Thymus (tissue), 14 donors: ENCODE measurements at places on chromosomes 16 and 17. TPM values are rescaled to one million over a fixed set of nuclear protein-coding genes. Genes with fewer than 3 reads are reported as not detected.

- DNase-seq = no peak
Observed at GRCh38 chr17:31802502-31802901, 56.5 kb downstream of the COPRS start.

- DNase-seq = no peak
Observed at GRCh38 chr16:65002265-65002664, 119.6 kb downstream of the CDH11 start.

DNA sequence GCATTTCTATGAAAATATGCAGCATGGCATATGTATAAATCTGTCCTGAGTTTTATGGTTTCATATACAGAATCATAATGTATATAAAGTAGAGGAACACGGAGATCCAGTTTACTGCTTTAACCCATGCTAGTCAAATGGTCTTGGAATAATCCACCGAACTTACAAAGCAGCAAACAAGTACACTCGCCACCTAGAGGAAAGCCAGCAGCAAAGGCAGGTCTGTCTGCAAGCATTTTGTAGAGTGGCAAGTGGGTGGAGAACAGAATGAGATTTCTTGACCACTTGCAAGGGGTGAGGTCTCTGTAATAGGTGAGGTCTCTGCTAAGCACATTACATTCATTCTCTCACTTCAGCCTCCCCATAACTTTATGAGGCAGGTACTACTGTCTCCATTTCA lies 308.3 kb downstream of the CA10 start:
- no peak for DNase-seq

DNA sequence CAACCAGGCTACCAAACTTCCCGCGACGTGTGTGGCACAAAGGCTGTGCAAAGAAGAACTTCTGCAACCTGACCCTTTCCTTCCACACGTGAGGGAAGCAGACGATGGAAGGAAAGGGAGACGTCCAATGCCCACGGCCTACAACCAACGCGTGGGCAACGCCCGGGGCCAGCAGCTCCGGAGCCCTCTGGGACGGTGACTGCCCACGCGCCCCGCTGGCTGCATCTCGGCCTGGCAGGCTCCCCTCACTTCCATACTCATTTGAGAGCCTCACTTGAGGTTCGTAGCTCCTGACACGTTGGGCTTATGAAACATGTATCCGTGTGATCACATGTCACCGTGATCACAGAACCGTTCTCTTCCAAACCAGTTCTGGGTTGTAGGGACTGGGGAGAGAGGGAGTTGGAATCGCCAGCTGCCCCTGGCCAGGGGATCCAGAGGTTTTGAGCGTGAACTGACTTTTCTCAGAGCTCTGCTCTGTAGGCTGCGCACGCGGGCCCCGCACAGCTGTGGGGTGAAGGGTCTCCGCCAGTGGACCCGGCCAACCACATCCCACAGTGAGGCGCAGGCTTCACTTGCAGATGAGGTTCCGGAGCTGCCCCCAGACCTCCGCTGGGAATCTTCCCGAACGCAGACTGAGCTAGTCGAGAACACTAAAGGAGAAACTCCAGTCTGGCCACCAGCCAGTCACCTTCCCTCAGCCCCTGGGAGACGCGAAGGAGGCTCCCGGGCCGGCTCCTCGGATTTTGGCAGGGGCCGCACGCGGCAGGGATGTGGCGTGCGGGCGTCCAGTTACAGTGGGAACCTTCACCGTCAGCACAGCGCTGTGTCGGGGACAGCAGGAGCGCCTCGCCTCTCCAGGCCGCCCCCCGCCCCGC lies 1.0 kb downstream of the LMF1 start:
- no peak for DNase-seq

DNA sequence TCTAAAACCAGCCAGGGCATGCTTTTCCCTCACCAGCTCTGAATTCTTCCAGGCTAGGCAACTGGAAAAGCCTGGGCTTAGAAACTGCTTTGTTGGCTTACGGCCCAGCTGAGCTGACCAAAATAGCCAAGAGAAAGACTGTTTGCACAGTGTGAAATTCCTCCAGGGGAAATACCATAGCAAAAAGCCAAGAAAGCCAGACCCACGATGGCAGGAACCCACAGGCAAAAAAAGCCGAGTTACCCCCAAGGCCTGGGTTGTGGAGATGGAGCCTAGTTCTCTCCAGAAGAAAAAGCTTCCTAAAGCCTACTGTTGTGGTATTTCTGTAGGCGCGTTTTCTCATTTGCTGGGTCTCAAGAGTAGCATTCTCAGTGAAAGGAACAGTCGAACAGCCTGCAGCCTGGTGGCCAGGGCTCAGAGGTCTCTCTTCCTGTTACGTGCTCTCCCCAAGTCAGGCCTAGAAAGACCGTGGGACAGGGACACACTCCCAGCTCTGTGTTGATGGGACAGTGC lies 9.2 kb downstream of the SP2 start:
- DNase-seq = no peak

Gene USP43
- total RNA-seq = 0.57 TPM

GRCh38 chr16:8346294-8346693 lies 244.0 kb downstream of the TMEM114 start:
- DNase-seq = no peak

DNA sequence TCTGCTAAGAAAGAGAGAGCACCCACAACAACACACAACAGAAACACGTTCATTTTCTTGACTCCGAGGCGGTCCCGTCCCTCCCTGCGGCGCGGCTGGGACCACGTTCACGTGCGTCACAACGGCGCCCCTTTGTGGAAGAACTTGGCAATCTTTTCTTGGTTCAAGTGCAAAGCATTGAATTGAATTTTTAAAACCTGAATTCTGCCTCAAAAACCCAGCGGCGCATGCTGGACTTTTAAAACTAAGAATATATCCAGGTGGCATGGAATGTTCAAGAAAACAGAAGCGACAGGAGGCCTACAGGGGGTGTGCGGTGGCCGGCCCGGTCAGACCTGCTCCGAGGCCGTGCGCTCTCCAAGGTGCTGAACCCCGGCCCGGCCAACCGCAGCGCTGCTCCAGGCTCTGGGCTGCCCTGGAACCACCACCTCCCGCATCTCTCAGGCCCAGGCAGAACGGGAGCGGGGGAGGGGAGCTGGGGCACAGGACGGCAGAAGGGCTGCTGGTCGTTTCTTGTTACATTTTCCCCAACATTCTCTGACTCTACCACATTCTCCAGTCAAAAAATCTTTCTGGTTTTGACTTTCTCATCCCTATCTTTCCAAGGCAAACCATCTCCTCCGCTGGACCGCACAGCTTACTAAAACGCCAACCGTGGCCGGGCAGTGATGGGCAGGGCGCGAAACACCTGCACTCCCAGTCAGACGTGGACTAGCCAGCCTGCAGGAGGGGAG lies 3.4 kb upstream of the HEXD start:
- DNase-seq = peak; percentile 54

Gene ELMO3
- 2.3 TPM for total RNA-seq

- no peak for DNase-seq
Observed at GRCh38 chr16:84292011-84292410, 2.7 kb upstream of the WFDC1 start.

DNA sequence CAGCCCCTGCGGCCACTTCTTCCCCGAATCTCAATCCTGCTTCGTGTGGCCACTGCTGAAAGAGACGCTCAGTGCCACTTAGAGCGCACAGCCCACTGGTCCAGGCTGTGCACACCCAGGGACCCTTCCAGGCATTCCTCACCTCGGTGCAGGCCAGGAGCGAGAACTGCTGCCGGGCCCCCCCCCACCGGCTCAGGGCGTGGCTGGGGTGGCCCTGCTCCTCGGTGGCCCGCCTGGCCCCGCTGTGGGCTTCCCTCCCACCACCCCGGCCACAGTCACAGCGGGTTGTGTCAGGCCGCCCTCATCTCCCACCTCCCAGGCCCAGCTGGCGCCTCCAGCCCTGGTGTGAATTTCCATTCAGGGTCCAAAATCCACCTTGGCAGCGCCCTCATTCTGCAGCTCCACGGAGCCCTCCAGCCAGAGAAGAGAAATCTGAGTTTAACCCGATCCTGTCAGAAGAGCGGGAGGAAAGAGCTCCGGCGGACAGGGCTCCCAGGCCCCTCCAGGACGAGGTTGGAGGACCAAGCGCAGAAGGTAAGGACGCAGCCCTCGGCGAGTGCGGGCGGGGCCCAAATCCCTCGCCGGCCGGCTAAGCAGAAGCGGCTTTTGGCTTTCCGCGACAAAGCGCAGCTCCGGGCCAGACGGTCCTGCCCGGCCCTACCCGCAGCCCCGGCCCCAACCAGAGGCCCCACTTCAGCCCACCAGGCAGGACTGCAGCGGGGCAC lies 12.0 kb downstream of the TBC1D16 start:
- DNase-seq = no peak

DNA sequence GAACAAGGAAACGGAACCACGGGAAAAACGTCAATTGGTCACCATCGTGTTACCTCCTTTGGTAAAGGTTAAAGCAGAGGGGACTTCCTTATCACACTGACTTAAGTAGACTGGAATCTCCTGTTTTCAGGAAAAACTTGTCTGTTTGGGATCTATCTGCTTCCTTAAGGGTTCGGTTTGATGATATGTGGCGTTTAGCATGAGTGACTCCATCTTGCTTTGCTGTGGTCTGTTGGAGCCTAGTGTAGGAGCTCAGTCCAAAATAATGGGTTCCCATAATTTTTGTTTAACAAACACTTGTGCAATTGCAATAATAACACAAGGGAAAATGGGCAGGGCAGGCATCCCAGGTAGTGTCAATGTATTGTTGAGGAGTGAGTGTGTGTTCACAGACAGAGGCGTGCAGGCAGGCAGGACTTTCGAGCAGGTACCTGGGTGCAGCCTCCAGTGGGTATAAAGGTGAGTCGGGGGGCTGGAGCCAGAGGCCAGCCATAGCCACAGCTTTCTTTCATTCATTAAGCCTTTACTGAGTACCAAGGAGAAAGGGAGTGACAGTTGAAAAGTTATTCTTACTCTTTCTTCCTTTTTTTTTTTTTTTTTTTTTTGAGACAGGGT lies 4.3 kb upstream of the ENGASE start:
- DNase-seq = no peak

Gene CEP20
- 32.1 TPM for total RNA-seq

Gene TBC1D3L
- 4.8 TPM for total RNA-seq

Gene TRIM25
- total RNA-seq = 18.2 TPM

DNA sequence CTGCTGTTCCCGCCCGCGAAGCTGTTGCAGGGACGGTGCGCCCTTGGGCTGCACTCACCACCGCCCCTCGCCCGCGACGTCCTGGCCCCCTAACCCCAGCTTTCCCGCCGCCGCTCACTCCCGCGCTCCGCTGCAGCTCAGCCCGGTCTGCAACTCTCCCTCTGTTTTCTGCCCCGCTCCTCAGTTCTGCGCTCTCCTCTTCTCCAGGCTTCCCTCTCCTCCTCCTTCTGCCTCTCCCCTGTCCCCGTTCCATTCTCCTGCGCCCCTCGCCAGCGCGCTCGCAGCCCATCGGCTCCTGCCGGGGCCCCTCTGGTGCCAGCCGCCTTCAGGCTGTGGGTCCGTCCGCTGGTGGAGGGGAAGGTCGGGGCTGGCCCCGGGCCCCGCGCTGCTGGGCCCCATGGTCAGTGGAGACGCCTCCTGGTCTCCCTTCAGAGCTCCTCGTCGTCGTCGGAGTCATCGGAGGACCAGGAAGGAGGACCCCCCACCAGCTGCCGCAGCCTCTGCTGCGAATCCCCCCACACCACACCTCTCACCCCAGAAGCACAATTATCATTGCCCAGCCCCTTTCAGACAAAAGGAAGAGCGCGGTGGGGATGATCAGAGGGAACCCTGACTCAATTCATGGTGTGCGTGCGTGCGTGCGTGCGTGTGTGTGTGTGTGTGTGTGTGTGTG lies 223.2 kb upstream of the FOXF1 start:
- no peak for DNase-seq

DNA sequence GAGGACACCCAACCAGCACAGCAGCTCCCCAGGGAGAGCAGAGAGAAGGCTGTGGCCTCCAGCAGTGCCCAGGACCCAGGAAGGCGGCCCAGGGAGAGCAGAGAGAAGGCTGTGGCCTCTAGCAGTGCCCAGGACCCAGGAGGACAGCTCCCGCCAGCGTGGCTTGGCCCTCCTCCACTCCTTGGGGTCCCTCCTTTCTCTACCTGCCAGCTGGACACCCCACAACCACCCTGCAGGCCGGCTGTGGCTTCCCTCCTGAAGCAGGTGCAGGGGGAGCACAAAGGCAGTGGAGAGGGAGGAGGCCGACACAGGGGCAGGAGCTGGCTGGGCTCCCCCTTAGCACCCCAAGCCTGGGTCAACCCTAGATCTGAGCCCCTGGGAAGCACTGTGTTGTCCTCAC lies 54.1 kb upstream of the FASN start:
- no peak for DNase-seq

DNA sequence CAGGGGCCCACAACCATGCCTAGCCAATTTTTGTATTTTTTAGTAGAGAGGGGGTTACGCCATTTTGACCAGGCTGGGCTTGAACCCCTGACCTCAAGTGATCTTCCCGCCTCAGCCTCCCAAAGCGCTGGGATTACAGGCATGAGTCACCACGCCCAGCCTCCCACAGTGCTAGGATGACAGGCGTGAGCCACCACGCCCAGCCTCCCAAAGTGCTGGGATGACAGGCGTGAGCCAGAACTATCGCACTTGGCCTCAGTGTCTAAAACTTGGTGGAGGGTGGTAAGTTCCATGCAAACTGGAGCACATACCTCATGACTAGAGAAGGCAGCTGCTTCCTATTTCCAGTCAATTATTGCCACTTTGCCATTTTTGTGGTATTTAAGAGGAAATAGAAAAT lies 7.1 kb downstream of the HSD17B2 start:
- DNase-seq = no peak

Gene ZNF19
- total RNA-seq = 2.5 TPM

Gene DPH1
- total RNA-seq = 16.5 TPM

DNA sequence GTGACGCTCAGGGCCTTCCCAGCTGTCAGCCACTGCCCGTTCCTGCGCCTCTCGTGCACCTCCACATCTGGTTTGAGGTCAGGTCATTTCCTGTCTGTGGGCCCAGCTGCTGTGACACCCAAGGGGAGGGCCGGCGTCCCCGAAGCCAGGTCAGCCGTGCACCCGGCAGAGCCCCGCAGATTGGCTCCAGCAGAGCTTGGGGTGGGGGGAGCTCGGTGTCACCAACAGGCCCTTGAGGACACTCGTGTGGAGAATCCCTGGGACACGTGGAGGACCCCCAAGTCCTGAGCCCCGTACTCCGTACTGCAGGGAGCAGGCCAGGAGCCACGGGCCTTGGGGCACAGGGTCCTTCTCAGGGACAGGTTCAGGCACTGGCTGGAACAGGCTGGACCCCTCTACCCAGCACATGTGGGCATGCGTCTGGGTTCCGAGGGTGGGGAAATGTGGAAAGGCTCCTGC lies 4.8 kb downstream of the SPATA2L start:
- no peak for DNase-seq

Gene RIPOR1
- 5.7 TPM for total RNA-seq

DNA sequence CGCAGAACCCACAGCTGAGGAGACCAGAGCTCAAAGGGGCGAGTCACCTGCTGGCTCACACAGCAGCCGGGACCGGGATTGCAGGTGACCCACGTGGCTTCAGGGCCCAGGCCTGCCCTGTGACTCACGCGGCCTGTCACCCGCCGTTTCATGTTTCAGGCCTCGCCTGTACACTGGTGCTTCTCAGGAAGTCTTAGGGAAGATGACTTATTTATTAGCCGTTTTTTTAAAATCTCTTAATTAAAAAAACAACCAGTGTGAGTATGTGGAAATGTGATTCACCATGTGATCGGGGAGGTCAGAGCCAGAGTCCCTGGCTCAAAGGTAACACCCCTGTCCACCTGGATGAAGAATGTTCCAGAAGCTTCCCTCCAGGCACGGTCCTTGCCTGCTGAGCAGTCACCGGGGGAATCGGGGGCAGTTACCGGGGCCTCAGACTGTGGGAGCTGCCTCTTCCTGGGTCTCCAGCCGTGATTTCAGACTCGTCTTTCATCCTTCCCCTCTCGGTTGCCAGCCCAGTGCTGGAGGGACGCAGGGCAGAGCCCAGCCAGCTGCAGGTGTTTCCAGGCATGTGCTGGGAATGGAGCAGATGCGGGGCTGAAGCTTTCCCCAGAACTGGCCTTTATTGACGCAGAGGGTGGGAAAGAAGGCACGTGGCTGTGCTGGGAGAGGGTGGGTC lies 49.3 kb downstream of the CMIP start:
- DNase-seq = no peak

- no peak for DNase-seq
Observed at GRCh38 chr16:88375996-88376834, 6.5 kb upstream of the ZNF469 start.
